Fibroblast of skin of right biceps (primary cell): ENCODE measurements at places on chromosomes 2 and 18.
A peak's percentile ranks its signal among the peaks of the same experiment; 100 is the strongest.

GRCh38 chr2:38712413-38712812 lies 38.7 kb downstream of the SRSF7 start:
- DNase-seq, result no peak

- peak; percentile 62 for DNase-seq
These were observed 88.5 kb upstream of the COPS8 start for GRCh38 chr2:236997069-236997715.

- no peak for DNase-seq
These were observed 29.2 kb downstream of the MCFD2 start for GRCh38 chr2:46886268-46887027.

GRCh38 chr18:78421392-78421791 lies 558.2 kb upstream of the SALL3 start:
- DNase-seq, result no peak

DNA sequence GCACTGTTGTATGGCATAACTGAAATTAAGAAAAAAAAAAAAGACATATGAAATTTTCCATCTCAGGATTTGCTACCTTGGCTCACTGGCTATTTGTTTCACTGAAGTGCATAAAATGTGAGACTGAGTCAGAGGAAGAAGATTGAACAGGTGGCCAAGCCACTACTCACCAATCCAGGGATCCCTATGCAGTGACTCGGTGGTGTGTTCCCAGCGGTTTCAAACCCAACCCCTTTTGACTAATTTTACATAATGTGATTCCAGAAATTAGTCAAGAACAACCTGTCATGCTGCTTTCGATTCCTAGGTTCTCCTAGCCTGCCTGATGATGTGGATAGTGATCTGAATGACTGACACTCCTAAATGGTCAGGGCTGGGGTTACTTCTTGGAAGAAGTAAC lies 77.3 kb downstream of the KLHL14 start:
- DNase-seq, result no peak

DNA sequence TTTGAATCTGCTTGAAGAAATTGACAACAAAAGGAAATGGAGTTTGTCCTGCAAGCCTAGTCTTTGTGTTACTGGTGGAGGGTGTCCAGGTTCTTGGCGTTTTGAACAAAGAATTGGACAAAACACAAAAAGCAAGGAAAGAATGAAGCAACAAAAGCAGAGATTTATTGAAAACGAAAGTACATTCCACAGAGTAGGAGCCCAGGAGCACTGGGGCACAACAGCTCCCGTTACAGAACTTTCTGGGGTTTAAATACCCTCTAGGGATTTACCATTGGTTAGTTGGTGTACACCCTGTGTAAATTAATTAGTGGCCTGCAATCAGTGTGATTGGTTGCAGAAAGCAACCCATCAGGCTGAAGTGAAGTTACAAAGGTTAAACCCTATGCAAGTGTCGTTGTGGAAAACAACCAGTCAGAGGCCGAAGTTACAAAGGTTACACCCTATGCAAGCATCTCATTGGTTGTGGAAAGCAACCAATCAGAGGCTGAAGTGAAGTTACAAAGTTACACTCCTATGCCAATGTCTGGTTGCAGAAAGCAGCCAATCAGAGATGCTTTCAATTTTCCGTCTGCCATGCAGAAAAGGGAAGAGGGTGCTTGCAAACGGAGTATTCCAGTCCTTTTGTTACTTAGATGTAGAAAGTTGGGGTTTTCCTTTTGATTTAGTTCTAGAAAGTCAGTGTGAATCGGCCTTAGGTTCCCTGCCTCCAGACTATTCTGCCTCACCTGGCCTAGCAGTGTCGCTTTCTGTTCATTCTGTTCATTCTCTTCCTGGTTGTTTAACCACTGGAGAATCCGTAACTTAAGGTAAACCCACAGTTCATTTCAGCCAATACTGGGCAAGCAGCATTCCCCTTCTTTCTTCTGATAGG lies 47.6 kb upstream of the PTH2R start:
- no peak for DNase-seq

DNA sequence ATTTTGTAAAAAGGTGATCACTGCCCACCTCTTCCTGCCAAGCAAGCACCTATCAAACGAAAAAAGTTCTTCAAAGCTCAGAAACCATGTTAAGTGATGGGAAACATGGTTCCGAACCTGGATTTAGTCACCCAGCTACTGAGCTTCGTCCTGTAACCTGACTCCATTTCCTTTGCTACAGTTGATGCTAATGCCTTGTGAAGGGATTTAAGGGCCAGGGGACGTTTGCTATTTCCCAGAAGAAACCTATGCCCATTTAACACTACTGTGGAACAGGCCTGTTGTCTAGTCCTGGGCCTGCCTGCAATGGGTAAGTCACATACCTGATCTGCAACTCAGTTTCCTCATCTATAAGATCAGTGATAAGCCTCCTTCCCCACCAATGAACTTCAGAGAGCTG lies 14.8 kb downstream of the SERPINE2 start:
- DNase-seq, result no peak

- DNase-seq, result no peak
These were observed 32.2 kb downstream of the SGPP2 start for GRCh38 chr2:222456479-222457077.

DNA sequence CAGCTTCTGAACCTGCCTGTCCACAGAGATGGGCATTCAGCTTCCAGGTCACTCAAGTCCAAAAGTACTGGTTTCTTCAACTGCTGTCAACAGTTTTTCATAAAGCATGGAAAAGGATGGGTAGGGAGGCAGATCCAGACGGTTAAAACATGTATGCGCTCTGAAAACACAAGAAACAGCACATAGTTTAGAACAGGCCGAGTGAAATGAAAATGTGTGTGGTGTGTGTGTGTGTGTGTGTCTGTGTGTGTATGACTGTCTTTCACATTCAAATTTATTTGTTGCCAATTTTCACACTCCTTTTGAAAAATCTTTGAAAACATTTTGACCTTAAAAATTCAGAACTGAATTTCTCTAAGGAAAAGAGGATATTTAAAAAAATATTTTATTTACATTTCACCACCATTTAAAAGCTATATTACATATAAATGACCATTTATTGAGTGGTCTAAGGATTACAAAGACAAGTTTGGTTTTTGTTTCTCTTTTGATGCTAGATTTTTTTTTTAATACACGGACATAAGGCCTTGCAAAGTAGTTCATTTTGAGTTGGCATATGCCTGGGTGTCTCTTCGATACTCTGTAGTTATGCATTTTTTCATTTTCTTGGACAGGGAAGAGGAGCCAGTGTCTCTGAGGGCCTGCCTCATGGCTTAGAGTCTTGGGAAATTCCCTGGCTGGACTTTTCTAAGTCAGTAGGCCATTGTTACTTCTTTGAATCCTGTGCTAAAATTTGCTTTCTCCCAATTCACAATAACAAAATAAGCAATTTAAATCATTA lies 30.0 kb upstream of the STK17B start:
- no peak for DNase-seq

DNA sequence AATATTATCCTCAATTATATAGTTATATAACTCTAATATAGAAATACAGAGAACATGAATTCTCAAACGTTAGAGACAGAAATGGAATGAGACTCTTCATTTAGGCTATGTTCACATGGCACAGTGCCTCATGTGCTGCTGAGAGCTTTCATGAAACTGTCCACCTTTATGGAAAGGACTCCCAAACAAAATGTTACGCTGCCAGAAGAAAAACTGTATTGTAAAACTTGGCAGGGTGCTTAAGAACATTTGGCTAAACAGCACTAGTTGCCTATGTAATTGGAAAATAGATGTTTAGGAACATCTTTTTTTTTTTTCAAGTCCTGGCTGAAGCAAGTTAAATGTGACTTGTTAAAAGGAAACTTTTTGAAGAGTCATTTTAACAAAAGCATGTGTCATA lies 396.0 kb downstream of the ERBB4 start:
- DNase-seq, result no peak

- DNase-seq, result no peak
These were observed 80.2 kb downstream of the TDRD15 start for GRCh38 chr2:21203976-21204375.

DNA sequence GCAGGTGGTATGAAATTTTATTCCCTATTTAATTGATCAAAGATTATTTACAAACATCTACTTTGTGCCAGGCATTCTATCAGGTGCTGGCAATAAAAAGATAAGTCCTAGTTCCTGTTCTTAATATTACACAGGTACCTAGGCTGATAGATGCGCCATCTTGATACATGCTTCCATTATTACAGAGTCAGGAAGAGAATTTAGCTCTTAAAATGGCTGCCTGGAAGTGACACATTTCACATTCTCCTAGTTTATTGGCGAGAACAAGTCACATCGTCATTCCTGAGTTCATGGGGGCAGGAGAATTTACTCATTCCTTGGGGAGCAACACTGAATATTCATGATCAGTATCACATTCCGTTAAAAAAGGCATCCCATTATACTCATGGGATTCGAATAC lies 1.1 kb upstream of the DARS1 start:
- no peak for DNase-seq

DNA sequence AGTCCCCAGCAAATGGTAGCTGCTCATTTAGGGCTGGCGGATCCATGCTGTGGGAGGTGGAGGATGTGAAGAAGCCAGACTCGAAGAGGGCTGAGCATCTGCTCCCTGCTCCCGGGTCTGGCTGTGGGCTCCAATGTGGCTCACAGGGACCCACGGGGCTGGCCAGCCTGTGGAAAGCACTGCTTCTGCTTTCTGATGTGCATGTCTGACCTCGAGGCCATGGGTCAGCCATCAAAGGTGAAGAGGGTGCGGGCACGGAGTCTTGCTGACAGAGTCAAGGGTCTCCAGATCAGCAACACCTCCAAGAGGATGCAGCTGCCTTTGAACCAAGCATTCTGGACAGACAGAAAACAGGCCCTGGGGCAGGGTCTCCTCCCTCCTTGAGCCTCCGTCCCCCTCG lies 178.2 kb downstream of the INHBB start:
- no peak for DNase-seq

DNA sequence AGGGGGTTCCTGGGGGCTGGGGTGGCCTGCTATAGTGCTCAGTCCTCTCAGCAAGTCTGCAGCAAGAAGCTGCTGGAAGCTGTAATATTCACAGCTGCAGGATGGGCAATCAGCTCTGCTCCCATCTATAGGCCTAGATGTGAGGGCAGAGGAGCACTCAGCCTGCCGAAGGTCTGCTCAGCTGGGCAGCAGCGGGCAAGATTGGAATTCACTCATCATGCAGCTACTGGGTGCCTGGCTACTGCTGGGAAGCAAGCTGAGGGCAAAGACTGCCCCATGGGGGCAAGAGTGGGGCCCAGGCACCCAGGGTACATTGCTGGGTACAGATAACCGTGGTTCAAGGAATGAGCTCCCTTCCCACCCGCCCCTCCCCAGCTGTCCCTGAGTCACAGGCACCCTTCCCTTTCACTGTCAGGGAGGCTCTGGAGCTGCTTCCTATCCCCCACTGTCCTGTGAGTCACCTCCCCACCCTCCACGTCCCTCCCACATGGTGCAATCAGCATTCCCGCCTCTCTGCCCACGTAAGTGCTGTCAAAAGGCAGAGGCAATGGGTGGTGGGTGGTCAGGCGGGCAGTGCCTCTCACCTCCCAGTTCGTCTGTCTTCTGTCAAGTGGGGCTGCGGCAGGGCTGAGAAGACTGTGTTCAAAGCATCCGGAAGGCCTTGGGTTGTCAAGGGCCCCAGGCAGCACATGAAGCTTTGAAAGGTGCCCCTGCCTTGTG lies 169.2 kb downstream of the TRIM43 start:
- DNase-seq, result peak; percentile 89
